Parietal lobe (tissue), 2 donors: ENCODE measurements at places on chromosomes 13 and 19. TPM values are rescaled to one million over a fixed set of nuclear protein-coding genes. Genes with fewer than 3 reads are reported as not detected.

Gene FGF21
- not detected for total RNA-seq

Gene APOE
- total RNA-seq: 51.3 TPM

Gene NLRP4
- not detected for total RNA-seq

Gene ZNF91
- total RNA-seq: 732 TPM

Gene PRPF31
- total RNA-seq: 31.9 TPM
